Suprapubic skin (tissue), 4 donors: ENCODE measurements at places on chromosomes 16 and 17.
A peak's percentile ranks its signal among the peaks of the same experiment; 100 is the strongest.

- DNase-seq = no peak
These were observed 93.6 kb downstream of the USP22 start for GRCh38 chr17:20948984-20949777.

GRCh38 chr17:8062807-8063483, 24.1 kb downstream of the ALOX15B start:
- no peak for DNase-seq

DNA sequence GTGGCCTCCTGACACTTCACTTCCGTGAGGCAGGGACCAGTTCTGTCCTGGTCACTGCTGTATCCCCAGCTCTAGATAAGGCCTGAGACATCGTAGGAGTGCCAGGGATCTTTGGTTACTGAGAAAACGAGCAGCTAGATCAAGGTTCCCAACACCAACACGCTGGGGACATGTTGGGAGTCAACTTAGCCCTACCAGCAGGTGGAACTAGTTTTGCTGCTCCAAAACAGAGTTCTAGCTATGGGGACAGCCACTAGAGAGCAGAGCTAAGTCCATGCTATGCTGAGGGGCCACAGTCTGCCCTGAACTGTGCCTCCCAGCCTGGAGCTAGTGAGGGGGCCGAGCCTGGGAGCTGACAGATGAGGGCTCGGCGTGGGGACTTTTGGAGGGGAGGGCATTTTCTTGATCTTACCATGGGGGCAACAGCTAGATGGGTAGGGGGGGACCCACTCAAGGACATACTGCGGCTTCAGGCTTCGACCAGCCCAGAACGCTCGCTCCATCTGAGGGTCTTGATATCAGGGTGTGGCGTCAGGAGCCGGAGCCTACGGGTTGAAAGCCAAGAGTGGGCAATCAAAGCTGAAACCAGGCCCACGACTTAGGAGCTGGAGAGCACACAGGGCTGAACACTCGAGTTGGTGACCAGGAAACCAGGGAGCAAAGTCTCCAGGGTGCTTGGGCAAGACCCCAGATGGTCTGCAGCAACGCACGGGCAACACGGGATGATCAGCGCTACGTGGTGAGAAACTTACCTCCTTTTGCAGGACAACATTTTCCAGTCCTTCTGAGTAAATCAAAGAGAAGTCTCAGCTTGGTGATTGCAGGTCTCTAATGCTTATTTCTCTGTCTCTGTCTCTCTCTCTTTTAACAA, 13.4 kb downstream of the SNX20 start:
- DNase-seq = no peak

DNA sequence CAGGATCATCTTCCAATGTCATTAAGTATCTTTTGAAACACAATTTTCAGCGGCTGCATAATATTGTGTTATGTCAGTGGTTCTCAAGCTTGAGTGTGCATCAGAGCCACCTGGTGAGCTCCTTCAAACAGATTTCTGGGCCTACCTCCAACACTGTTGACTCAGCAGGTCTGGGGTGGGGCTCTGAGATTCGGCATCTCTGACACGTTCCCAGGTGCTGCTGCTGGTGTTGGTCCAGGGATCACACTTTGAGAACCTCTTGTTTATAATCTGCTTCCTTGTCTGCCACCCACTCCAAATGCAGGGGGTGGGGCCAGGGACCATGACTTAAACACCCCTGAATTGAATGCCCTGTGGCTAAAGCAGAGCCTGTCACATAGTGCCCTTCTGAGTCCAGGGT, 73.8 kb upstream of the HNF1B start:
- peak; percentile 38 for DNase-seq

GRCh38 chr16:83351846-83352245, 455.9 kb upstream of the HSBP1 start:
- no peak for DNase-seq

DNA sequence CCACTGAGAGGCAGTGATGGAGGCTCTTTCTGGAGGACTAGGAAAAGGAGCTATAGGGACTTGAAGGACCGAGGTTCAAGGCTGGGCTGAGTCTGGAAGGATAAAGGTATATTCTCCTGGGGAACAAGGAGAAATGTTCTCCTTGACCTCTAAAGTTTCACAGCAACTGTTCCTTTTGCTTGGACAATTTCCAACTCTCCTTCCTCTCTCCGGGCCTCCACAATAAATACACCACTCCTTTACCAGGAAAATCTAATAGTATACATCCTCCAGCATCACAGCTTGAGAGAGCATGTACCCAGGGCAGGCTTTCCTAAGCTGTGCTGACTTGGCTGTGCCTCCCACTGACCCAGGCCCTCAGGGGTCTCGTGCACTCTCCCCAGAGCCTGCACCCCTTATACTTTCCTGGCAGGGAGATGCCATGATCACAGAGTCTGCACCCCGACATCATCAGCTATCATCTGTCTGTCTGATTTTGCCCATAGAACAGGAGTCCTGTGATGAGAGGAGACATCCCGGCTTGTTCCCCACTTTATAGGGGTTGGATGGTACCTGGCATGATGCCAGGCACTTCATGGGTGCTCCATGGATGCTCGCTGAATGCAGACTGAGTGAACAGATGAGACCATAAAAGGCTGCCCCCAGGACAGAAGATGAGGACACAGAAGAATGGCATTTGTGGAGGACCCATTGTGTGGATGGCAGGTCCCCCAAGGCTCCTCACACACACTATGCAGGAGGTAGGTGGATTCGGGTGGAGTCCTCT, 582.6 kb upstream of the CDH5 start:
- DNase-seq = no peak

GRCh38 chr17:39009581-39010001, 42.4 kb upstream of the FBXO47 start:
- DNase-seq = no peak

- no peak for DNase-seq
These were observed 90.9 kb upstream of the BCAR1 start for GRCh38 chr16:75342308-75342811.

DNA sequence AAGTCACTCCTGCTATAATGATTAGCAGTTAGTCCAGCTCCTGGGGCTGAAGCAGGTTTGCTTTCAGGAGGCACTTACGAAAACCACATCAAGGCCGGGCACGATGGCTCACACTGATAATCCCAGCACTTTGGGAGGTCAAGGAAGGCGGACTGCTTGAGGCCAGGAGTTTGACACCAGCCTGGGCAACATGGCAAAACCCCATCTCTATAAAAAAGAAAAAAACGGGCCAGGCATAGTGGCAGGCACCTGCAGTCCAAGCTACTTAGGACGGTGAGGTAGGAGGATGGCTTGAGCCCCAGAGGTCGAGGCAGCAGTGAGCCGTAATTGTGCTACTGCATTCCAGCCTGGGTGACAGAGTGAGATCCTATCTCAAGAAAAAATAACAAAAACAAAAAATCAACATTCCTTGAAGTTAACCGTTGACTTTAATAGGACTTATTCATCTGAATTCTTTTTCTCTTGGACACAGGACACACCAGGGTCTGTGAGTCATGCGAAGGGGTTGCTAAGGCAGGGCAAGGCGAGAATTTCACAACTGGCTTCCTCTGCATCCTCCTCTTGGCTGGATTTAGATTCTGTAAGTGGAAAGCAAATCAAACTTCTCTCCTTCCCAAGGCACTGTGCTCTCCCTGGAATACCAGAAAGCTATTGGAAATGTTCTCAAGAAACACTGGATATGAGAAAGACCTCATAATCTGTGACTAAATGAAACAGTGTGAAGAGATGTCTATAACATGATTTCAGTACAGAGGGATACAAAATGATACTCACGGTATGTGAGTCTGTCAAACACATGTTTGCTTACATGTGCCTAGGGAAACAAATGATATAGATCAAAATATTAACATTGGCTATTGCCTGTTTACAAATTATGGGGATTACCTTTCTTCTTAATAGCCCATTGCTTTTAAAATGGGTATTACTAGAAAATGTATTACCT, 99.5 kb downstream of the SYCE1L start:
- DNase-seq = no peak

DNA sequence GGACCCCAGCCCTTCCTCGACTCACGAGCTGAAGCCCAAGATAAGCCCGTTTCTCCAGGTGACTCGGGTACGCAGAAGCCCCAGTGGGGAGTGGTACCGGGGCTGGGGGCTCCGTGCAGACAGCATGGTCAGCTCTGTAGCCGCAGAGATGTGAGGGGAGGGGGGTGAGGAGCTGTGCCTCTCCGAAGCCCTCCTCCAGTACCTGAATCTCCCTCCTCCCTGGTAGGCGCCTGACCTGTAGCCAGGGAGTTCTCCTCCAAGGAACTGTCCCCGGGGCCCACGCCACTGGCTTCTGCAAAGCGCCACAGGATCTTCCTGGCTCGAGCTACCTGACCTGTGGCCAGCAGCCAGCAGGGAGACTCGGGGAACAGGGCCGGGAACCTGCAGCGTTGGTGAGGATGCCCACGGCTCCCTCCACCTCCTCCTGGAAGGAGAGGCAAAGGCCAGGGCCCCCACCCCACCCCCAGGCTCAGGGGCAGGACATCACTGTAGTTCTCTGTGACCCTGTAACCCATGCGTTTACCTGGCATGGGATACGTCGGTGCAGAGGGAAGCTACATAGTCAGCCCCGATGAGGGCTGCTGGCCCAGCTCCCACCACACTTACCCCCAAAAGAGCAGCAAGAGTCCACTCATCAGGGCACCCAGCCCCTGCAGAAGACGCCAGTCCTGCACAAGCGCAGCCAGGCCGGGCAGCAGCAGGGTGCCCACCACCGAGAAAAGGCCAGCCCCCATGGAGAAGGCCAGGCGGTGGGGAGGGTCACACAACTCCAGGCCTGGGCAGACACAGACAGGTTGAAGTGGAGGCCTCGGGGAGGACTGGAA, 1.7 kb downstream of the SLC22A31 start:
- DNase-seq = peak; percentile 62

DNA sequence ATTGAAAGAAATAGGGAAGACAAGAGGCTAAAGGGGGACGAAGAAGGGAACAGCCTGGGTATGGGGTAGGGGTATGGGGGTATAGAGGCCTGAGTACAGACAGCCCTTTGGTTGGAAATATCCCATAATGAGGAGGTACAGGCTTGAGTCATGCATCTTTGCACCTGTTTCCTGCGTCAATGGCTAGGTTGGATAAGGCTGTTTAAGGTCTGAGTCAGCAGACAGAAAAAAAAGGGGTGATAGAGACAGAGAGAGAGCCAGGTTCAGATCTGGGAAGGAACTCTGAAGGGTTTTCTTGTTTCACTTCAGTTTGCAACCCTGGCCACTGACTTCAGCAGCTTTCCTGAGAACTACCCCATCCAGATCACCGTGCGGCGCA, 8.5 kb downstream of the FNDC8 start:
- DNase-seq = no peak

GRCh38 chr16:9489835-9490467, 398.5 kb downstream of the HAPSTR1 start:
- DNase-seq = no peak

- DNase-seq = no peak
These were observed 347.4 kb downstream of the MAF start for GRCh38 chr16:79253100-79253631.

DNA sequence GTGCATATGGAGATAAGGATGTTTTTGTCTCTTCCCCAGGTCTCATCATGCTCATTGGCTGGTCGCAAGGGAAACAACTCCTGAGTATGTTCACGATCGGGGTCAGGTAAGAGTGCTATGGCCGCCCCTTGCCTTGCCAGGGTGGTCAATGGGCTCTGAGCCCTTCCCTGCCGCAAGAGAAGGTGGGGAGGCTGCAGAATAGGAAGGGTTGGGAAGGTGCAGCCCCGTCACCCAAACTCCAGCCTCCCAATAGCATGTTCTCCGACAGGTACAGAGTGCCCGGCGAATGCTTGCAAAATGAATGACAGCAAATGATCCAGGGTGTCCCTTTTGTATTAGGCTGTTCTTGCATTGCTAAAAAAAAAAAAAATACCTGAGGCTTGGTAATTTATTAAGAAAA, 57.4 kb downstream of the ATP2C2 start:
- no peak for DNase-seq

- no peak for DNase-seq
These were observed 80.0 kb downstream of the USP32 start for GRCh38 chr17:60311936-60312335.

DNA sequence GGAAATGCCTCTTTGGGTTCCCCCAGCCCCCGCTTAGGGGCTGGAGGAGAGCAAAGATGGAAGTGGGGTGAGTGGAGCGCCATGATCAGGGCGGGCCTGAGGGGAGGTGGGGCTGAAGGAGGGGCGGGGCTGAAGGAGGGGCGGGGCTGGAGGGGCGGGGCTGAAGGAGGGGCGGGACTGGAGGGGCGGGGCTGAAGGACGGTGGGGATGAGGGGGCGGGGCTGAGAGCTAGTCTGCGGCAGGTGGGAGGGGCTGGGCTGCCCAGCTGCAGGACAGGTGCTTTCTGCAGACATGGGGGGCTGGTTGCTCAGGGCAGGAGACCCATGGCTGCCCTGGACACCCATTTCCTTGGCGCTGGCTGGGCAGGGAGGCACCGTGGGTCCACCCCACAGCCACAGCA, 39.1 kb upstream of the PABPN1L start:
- no peak for DNase-seq

DNA sequence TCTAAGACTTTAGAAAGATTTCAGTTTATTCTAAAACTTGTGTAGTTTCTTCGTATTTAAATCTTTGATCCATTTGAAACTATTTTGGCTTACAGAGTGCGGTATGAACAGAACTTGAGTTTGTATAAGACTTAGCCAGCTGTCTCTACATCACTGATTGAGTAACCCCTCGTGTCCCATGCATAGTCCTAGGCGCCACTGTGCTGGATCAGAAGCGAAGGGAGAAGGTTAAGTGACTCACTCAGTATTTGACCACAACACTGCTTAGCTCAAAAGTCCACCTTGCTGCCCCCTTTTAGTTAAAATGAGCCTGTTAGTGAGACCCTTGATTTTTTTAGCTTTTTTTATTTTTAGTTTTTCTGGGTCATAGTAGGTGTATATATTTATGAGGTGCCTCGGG, 28.4 kb downstream of the CD300LB start:
- DNase-seq = no peak

DNA sequence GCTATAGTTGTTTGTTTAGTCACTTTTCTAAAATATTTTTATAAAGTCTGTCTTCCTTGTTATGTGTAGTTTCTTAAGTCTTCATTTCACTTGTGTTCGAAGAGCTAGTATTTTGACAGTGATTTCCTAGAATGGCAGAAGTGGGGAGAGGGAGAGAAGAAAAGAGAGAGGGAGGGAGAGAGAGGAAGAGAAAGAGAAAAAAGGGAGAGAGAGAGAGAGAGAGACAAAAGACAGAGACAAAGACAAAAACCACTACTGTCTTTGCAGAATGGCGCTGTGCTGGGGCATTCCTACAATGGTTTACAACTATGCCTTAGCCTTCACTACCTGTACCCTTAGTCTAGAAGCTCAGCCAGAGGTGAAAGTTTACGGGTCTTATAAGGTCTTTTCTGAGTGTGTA, 90.5 kb downstream of the CA4 start:
- no peak for DNase-seq

GRCh38 chr17:49547566-49547965, 28.1 kb upstream of the NXPH3 start:
- peak; percentile 40 for DNase-seq

DNA sequence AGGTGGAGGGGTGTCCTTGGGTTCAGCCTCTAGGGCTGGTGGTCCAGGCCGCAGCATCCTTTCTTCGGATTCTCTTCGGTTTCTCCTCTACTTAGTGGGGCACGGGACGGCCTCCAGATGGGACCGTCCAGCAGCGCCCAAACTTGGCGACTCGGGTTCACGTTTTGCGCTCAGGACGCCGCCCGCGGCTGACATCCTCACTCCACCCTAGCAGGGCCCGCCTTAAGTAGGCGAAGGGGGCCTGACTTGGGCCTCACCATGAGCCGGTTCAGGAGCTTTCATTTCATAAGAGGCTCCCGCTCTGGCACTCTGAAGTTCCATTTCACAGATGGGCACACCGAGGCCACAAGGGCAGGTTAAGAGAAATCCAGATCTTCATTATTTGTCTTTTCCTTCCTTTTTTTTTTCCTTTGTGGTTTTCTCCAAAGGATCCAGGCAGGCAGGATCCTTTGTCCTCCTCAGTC, 141.2 kb downstream of the SEC14L1 start:
- DNase-seq = no peak
